ENCODE measurements at places on chromosomes 6 and 20.

DNA sequence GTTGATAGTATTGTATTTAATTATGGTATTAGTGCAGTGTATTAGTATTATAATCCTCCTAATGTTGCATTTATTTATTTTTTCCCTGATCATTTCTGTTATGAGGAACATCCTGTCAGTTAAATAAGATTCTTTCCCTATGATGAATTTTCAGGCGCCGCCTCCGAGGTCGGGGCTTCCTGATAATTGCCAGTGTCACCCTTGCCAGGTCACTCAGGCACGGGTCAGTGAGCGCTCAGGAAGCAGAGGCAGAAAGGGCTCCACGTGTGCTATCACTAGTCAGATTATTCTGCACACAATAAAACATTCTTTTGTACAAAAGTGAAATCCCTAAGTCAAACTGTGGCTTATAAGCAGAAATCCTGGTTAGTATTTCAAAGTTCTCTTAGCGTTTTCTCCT lies 64.8 kb downstream of the TSHZ2 start:
- no peak for DNase-seq

DNA sequence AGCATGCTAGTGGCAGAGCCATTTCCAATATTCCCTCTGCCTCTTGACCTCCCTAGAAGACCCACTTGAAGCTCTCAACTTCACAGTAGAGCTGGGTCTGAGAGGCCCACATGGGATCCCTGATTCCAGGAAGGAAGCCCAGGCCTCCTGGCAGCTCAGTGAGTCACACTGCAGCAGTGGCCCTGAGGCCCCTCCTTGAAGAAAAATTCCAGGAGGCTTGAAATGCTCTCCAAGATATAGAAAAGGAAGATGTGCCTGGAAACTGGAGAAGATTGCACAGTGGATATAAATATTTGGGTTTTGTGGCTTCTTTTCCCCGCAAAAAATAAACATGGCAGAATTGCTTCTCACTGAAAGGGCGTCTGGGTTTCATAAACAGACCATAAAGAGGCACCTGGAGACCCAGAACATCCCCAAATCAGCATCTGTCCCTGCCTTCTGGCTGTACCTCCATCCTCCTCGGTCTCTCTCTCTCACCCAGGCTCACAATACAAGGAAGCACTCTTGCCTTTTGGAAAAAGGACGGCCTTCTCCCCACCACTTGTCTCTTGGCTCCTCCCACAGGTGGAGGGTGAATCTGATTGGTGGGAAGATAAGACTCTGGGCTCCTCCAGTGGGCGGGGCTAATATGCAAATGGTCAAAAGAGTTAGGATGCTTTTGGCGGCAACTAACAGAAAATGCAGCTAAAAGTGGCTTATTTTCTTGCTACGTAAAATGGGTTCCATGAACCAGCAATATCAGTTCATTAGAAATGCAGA lies 200.0 kb upstream of the SULF2 start:
- no peak for DNase-seq

DNA sequence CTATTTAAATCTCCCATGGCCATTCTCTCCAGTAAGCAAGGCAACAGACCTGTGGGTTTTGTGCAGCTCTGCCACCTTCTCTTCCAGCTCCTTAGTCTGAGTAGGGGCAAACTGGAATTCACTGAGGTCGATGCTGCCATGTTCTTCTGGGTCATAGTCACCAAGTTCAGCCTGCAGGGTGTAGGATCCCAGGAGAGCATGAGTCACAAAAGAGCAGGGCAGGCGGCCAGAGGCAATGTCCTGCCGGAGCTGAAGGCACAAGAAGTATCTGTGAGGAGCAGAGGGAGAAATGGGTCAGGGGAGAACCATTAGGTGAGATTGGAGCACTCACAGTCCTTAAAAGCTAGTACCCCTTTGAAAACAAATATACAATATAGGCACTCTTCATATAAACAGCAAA lies 73.7 kb downstream of the SMLR1 start:
- no peak for DNase-seq

- no peak for DNase-seq
Measured at GRCh38 chr6:168198302-168199180, 119.5 kb upstream of the FRMD1 start.

DNA sequence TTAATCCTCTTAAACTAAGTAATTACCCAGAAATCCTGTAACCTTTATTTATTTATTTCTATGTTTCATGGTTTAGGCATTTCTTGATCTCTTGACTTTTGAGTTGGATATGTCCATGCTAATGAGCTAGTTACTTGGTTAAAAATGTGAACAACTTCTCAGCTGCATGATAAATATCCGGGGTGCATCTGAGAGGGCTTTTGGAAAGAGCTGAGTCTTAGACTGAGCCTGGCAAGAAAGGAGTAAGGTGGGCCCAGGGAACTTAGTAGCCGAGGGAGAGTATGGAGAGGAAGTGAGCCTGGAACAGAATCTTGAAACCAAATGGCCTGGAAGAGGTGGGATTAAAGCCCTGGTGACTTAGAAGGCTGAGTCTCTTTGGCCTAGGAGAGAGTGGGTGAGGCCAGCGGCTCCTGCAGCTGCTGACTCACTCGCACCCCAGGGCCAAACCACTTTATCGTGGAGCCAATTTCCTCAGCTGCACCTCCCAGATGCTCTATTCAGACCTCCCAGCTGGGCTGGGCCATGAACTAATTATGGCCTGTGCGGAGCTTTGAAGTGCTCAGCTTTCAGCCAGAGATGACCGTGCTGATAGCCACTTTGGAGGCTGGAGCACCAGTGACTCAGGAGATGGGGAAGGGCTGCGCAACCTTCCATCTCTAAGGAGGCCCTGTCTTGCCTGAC lies 19.1 kb downstream of the TGM3 start:
- no peak for DNase-seq

DNA sequence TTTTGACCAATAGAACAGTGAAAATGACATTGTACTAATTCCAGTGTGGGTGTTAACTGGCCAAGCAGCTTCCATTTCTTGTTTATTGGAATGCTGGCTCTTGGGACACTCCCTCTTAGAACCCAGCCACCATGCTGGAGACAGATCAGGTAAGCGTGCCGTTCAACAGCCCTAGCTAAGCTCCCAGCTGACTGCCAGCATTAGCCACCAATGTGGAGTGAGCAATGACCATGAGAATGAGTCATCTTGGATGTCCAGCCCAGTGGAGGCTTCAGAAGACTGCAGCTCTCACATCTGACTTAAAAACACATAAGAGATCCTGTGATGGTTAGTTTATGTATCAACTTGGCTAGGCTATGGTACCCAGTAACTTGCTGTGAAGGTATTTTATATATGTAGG lies 3.0 kb upstream of the LINC00237 start:
- DNase-seq, result no peak

DNA sequence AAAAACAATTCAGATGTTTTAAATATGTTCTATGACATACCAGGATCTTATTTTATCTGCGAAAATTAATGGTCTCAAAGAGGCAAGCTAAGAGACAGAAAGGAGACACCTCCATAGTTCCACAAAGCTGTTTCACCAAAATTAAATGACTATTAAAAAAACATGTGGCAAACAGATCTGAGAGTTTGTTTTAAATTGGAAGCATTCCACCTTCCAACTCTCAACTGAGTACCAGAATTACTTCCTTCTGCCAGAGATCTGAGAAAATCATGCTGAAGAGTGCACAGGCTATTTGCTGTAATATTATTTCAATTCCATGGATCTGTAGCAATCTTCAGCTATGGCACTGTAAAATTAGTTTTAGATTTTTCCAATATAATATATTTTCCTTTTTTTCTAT lies 669.5 kb upstream of the MARCKS start:
- DNase-seq, result no peak

DNA sequence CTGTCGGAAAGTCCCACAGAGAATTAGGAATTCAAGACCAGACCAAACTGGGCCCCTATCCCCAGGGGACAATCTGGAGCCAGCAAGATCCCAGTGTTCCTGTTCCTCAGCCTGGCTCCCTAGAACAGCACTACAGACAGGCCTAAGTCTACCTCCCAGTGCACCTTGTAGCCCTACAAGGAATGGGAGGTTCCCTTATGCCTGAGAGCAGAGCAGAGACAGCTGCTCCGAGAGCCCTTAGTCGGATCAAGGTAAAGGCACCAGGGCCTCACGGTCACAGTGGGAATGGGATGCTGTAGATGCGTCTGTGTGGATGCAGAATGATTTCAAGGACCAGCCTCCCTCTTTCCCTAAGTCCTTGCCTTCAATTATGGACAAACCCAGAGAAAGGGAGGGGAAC lies 204.5 kb upstream of the STXBP5 start:
- DNase-seq, result no peak

DNA sequence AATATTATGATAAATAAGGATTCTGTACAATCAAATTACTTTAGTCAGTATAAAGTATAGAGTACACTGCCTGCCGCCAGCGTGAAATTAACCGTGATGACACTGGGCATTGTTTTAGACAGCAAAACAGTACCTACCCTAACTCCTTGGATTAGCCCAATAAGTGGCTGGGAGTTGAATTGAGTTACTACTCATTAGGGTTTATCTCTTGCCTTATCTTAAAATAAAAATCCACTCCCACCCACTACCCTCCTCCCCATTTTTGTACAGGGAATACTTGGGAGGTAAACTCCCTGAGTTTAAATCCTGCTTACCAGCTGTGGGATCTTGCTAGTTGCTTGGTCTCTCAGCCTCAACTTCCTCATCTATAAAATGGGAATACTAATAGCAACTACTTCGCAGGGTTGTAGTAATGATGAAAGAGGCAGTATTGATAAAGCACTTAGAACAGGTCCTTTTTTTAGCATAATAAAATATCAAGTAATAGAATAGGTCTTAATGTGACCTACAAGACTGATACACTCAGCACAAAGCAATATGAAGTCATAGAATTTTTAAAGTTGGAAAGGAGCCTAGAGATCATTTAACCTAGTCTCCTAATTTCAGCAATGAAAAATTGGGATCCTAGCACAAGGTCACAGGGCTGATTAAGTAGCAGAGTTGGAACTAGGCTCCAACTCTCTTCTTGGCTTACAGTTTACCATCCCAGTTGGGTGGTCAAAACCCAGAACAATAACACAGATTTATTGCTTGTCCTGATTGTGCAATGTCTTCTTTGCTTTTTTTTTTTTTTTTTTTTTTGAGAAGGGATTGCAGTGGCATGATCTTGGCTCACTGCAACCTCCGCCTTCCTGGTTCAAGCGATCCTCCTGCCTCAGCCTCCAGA lies 23.8 kb downstream of the PHACTR2 start:
- DNase-seq, result no peak

- no peak for DNase-seq
Measured at GRCh38 chr6:47426524-47427302, 50.9 kb upstream of the CD2AP start.

GRCh38 chr6:71197780-71198179 lies 90.8 kb upstream of the OGFRL1 start:
- no peak for DNase-seq

- DNase-seq, result no peak
Measured at GRCh38 chr6:13030396-13030795, 297.9 kb downstream of the TBC1D7 start.

DNA sequence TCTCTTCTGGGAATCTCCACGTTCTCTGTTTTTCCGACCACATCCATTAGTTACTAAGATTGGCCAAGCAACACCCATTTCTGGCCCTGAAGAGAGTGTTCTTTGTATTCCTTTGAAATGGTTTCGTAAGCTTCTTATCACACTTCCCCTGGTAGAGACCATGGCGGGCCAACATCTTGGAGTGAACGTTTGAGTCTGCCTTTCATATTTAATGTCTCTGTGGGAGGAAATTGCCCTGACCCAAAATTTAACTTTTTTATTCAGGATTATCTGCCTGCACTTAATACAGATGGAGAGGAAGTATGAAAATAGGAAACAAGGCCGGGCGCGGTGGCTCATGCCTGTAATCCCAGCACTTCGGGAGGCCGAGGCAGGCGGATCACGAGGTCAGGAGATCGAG lies 177.0 kb upstream of the SNX9 start:
- no peak for DNase-seq

DNA sequence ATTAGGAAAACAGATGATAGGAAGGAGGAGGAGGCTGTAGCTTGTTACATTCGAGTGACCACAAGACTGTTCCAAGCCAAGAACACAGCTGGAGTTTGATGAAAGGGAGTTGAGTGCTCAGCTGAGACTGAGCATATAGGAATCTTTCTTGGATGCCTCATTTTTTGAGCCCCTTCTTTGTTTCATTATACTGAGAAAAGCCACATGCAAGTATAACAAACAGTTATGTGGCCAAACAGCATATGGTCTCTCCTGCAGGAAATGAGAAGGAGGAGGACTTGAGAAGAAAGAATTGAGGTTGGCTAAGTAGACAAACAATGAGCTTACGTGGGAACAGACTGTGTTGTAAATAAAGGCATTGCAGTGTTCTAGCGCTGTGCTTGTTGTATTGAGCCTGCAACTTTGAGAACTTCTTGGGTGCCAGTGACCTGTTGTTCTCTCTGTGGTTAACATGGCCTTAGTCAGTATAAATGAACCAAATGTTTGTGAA lies 78.3 kb downstream of the AKAP7 start:
- DNase-seq, result no peak

DNA sequence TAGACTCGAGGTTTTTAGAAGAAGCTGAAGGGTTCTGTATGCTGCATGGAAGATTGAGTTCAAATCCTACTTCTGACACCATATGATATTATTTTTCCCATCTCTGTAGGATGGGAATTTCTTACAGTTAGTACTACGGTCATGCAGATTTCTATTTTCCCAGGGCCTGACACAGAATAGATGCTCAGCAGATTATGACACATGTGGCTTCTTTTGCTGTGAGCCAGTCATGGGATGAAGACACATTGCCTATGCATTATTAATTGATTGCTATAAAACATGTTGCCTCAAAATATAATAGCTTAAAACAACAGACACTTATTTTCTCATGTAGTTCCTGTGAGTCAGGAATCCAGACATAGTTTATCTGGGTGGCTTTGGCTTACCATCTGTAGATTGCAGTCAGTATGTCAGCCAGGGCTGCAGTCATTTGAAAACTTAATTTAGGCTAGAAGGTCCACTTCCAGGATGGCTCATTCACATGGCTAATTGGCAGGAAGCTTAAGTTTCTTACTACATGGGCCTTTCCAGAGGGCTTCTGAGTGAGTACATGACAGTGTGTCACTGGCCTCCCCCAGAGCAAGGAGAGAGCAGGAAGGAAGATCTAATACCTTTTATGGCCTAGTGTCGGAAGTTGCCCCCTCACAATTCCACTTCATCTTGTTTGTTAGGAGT lies 29.5 kb downstream of the TOP1 start:
- no peak for DNase-seq

DNA sequence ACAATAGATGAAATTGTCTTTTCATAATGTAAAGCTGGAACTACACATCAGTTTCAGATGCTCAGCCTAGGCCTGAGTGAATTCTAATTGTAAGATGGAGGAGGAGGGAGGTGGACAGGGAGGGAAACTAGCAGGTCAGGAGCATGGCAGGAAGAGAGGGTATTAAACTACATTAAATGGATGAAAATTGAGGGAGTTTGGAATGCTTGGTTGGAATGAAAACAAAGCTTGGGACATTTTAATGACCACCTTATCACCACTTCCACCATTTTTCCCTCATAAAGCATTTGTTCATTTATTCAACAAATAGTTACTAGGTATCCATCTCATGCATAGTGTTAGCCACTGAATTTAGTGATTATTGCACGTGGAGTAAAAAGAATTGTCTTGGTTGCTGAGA lies 65.0 kb downstream of the KIZ start:
- DNase-seq, result no peak

- no peak for DNase-seq
Measured at GRCh38 chr20:10110151-10110550, 75.4 kb downstream of the ANKEF1 start.

All from H1 (cell line).